ENCODE measurements at places on chromosomes 16 and 17.

DNA sequence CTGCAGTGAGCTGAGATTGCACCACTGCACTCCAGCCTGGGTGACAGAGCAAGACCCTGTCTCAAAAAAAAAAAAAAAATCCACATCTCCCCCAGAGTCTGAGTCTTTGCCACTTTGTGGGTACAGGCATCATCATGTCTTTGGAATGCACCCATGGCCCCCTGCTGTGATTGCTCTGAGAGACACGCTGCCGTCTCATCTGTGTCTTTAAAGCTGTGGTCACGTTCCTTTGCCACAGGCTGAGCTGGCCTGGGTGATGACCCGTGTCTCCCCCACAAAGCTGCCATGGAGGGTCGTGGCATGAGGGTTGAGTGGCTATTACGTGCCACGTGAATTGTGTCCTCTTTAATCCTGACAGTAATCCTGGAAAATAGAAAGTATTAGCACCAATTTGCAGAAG is 20.2 kb downstream of the CRISPLD2 start:
- DNase-seq: no peak

- no peak for DNase-seq
Measured at GRCh38 chr16:61681673-61682072, 354.6 kb downstream of the CDH8 start.

GRCh38 chr16:31130899-31131298 is 4.6 kb downstream of the PRSS8 start:
- no peak for DNase-seq

DNA sequence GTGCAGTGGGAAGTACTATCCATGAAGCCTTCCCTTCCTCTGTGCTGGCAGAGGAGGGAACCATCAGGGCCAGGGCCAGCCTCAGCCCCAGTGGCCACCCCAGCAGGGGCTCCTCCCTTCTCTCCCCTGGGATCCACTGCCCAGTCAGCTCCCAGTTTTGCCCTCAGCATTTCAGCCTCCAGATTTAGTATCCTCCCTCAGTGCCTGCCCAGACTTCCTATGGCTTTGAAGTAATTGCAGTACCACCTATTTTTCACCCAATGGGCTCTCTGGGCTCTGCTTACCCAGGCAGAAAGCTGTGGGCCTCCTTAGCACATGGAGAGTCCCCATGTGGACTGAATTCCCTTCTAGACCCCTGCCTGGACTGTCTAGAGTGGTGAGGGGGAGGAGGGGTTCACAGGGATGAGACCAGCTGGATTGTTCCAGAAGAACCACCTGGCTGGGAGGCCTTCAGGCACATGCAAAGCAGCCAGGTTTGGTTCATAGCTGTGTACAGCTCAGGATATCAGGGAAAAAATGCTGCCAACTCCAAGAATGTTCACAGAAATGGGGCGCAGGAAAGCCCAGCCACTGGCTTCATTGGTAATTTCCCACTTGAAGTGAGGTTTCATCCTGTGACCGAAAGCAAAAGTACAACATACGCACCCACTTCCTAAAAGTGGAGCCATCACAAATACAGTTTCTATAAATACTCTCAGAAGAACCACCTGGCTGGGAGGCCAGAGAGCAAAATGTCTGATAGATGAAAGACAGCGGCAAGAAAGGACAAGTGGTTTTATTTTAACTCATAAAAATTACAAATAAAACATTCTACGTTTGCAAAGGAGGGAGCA is 15.2 kb upstream of the HERPUD1 start:
- DNase-seq: peak; percentile 47

GRCh38 chr17:17356149-17356930 is 53.2 kb downstream of the NT5M start:
- DNase-seq: peak; percentile 85
